ENCODE measurements at places on chromosomes 4 and X. TPM values are rescaled to one million over a fixed set of nuclear protein-coding genes. Genes with fewer than 3 reads are reported as not detected.

The TRAPPC2 gene
- total RNA-seq = 8.1 TPM

The PABPC5 gene
- total RNA-seq = not detected

The ZNF157 gene
- not detected for total RNA-seq

The GAGE12J gene
- not detected for total RNA-seq

The BCLAF3 gene
- total RNA-seq = 3.5 TPM

The POLR2B gene
- 67.0 TPM for total RNA-seq
